Stimulated activated CD4-positive, alpha-beta T cell treated with anti-CD3 and anti-CD28 coated beads, Interleukin-12 subunit alpha, Interleukin-12 subunit beta, amount 100 ng/mL, for 24 hours (primary cell): ENCODE measurements at places on chromosomes 13 and 19.
A peak's percentile ranks its signal among the peaks of the same experiment; 100 is the strongest.

DNA sequence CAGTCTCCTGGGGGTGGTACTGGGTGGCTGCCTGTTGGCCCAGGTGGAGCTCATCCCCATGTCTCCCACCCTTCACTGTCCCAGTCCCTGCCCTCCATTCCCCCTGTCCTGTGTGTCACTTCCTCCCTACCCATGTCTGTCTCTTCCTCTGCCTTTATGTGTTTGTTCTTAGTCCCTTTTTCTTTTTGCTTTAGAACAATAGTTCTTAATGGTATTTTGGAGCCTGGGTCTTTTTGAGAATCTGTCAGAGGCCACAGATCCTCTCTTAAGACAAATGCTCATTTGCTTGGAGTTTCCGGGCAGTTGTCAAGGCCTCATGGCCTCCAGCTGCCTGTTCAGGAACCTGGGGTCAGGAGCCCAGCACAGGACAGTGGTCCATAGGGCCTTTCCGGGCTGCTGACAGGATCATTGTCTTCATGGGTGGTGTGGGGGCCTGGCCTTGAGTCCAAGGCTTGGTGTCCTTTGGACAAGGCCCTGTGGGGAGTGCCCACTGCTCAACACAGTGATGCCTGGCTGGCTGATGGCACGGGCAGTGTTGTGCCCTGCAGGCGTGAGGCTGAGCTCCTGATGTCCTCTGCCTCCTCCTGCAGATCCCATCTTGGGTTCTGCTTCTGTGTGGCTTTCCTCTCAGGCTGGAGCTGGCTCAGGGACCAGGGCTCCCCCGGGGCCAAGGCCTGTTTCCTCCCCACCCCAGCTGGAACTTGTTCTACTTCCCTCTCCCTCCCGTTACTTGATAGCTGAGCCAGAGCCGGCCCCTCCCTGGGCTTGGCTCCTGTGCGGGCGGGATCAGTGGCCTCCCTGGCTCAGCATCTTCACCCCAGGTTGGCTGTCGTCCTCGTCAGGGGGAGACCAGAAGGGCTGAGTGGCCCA is 3.5 kb downstream of the EGLN2 start:
- no peak for DNase-seq

DNA sequence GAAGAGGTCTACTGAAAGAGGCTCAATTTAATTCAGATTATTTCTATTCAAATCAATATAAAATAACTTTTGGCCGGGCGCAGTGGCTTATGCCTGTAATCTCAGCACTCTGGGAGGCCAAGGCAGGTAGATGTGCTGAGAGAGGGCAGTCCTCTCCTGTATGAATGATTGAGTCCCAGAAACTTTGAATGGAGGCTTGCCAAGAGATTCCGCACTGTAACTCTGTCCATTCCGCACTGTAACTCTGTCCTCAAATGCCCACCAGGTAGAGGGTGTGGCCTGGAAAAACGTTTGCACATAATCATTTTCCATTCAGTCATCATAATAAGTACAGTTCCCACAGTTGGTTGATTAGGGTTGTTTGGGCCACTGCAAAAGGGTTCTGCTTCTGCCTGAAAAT is 274.7 kb upstream of the SOX21 start:
- no peak for DNase-seq

- DNase-seq, result no peak
These were observed 917.4 kb upstream of the MIR17HG start for GRCh38 chr13:90430127-90430526.

GRCh38 chr13:32669030-32669646 is 82.9 kb downstream of the PDS5B start:
- no peak for DNase-seq

DNA sequence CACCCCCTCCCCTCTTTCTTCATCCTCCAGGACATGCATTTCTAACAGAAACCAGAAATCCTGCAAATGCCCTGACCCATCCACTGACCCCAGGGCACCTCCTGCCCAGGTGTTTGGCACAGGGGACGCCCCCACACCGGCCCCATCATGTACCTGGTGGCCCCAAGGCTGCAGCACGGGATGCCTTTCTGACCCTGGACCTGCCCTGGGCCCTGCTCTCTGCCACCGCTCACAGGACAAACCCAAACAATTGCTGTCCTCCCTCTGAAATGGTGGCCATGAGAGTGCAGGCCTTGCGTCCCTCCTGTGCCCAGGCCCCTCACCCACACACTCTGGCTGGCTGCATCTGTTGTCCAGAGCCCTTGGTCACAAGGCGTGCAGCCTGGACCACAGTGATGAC is 12.1 kb downstream of the SCGB2B2 start:
- DNase-seq, result no peak

DNA sequence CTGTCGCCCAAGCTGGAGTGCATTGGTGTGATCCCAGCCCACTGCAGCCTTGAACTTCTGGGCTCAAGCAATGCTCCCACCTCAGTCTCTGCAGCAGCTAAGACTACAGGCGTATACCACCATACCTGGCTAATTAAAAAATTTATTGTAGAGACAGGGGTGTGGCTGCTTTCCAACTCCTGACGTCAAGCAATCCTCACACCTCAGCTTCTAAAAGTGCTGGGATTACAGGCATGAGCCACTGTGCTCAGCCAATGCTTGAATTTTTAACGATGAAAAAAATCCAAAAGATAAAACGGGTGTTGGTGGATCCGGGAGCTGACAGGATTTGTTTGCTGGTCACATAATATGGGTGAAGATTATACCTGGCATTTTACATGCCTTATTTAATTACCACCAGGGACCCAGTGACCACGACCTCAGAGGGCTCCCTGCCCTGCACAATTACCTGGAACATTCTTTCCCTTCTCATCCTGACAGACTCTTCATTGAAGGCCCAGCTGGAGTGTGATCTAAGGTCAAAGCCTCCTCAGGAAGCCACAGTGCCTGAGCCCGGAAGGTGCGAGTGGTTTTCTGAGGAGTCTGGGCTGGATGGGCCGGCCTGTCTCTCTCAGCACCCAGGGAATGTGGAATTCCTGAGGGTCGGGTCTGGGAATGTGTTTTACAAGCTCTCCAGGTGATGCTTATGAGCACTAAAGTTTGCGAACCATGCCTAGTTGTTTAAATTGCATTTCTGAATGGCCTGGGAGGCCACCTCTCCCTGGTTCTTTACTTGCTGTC is 193.3 kb downstream of the USP12 start:
- DNase-seq, result no peak

- DNase-seq, result no peak
These were observed 108.3 kb downstream of the SLITRK5 start for GRCh38 chr13:87779426-87779825.

DNA sequence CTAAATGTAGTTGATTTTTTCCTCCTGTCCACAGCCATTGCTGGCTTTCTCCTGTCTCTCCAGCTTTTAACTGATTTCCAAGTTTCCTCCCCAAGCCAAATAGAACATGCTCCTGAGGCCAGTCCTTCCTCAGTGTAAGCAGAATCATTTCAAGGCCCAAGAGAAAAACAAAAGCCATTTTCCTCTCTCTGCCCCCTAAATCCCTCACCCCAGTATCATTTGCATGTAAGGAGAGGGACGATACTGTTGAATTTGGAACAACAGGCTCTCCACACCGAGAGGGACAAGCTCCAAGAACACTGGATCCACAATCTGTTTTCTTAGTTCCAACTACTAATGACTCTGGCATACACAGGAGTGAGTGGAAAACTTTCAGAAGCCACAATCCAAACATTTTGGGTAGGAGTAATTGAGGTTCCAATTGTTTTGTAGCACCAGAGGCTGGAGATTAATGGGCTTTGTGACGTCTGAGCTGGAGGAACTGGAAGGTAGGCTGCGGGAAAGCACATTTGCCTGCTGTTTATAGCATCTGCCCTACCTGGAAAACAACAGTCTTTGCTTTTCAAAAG is 156.8 kb downstream of the FLT1 start:
- DNase-seq, result no peak

GRCh38 chr13:100522618-100523309 is 65.8 kb downstream of the GGACT start:
- DNase-seq, result no peak

DNA sequence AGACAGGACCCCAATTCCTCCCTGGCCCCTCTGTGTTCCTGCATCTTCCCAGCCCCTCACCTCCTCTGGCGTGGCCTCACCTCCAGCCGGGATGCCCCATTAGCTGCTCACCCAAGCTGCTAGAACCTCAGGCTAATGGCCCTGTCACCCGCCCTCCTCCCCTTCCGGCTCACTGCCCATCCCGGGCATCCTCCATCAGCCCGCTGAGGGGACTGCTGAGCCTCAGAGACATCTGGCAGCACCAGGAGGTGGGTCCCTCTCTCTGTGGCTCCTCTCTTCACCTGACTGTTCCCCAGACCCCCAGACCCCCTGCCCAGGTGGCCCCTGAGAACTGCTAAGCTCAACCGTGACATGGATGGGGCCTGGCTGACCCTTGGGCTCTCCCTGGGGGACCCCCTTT is 2.9 kb downstream of the FFAR1 start:
- no peak for DNase-seq

GRCh38 chr19:29263305-29264135 is 50.6 kb upstream of the UQCRFS1 start:
- DNase-seq, result peak; percentile 49

GRCh38 chr13:49802426-49802825 is 9.9 kb upstream of the KPNA3 start:
- no peak for DNase-seq

DNA sequence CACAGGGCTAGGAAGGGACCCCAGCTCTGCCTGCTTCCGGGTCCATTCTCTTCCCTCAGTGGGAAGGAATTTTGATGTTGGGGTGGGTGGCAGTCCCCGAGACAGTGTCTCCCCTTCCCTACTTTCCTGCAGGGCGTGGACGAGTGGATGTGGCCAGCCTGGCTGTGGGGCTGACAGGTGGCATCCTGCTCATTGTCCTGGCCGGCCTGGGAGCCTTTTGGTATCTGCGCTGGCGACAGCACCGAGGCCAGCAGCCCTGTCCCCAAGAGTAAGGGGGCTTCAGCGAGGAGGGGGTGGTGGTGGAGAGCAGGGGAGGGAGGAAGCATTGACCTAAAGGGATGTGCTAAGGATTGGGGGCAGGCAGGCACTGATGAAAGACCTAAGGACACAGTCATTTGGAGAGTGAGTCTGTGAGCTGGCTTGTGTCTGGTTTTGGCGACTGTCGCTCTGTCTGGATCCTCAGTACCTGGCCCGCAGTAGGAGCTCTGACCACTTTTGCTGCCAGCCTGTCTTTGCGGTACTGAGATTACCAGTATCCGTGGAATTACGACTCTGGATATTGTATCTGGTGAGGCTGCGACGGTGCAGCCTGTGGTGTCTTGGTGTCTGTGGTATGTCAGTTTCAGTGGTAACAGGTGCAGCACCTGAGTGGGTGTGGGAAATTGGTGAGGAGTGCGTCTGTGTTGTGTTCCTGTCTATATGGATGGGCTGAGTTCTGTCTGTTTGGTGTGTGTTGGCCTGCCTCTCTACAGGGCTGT is 2.4 kb upstream of the PRR12 start:
- DNase-seq, result peak; percentile 37

DNA sequence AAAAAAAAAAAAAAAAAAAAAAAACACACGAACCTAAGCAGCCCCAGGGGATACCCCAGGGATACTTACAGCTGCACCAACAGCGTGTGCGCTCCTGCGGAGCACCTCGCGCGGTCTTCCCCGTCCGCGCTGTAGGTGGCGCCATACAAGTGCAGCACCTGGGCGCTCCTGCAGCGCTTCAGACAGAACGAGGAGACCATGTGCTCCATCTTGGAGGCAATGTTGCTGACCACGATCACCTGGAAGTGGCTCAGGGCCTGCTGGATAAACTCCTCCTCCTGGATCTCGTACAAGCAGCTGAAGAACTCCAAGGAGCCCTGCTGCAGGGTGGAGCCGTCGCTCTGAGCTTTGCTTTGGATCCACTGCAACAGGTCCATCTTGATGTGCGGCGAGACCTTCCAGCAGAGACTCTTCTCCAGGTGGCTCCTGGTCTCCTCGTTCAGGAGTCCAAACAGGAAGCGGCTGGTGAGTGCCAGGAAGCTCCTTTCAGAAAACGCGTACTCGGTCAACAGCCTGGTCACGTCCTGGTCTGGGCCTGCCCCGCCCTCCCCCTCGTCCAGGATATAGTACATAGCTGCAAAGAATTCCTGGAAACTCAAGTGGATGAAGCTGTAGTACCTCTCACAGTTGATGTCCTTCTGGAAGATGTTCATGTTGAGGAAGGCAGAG is 14.5 kb downstream of the NLRP12 start:
- DNase-seq, result no peak

GRCh38 chr19:806815-807421 is 9.7 kb downstream of the PTBP1 start:
- DNase-seq, result no peak

GRCh38 chr13:46320406-46320805 is 66.6 kb downstream of the RUBCNL start:
- no peak for DNase-seq

GRCh38 chr13:114298866-114299265 is 15.4 kb upstream of the CHAMP1 start:
- DNase-seq, result no peak

GRCh38 chr19:52170863-52171320 is 529 bp downstream of the ZNF836 start:
- no peak for DNase-seq

DNA sequence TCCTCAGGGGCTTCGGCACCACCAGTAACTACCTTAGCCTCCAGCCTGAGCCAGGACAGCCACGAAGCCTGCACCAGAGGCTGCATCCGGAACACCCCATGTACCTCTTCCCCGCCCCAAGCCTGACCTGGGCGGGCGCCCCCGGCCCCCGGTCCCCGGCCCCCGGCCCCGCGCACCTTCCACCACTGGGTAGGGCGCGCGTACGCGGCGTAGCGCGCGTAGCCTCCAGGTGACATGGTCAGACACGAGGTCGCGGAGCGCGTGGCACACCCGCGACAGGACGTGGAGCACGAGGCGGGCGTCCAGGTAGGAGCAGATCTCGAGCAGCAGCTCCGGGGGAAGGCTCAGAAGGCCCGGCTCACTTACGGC is 450 bp downstream of the FBXW9 start:
- no peak for DNase-seq

GRCh38 chr13:65461590-65461989 is 1768.5 kb downstream of the PCDH9 start:
- DNase-seq, result no peak

GRCh38 chr19:29800100-29800825 is 11.5 kb upstream of the CCNE1 start:
- DNase-seq, result no peak

GRCh38 chr19:2055931-2056836 is 5.1 kb upstream of the MKNK2 start:
- DNase-seq, result no peak

GRCh38 chr13:27415116-27415515 is 9.3 kb upstream of the GTF3A start:
- DNase-seq, result no peak

- no peak for DNase-seq
These were observed 1380.5 kb upstream of the ATXN8OS start for GRCh38 chr13:68727165-68727564.

GRCh38 chr13:31204592-31204991 is 4.8 kb downstream of the B3GLCT start:
- DNase-seq, result no peak

- DNase-seq, result no peak
These were observed 32.6 kb downstream of the TFDP1 start for GRCh38 chr13:113616991-113617749.

GRCh38 chr19:14342809-14343208 is 38.4 kb upstream of the ADGRE5 start:
- DNase-seq, result no peak

- DNase-seq, result no peak
These were observed 645 bp downstream of the PALM start for GRCh38 chr19:709196-709964.
